ENCODE measurements at places on chromosomes 6 and 20.

- H3K36me3 ChIP-seq: no peaks in the 10 kb centered on the region
- H3K27me3 ChIP-seq: no peaks in the 10 kb centered on the region
- DNase-seq: no peak
- H3K4me1 ChIP-seq: peaks cover 39% of the 10 kb centered on the region
- no peak overlapping the region for H3K27ac ChIP-seq
Observed at GRCh38 chr6:52305411-52305810, 20.9 kb upstream of the MCM3 start.

DNA sequence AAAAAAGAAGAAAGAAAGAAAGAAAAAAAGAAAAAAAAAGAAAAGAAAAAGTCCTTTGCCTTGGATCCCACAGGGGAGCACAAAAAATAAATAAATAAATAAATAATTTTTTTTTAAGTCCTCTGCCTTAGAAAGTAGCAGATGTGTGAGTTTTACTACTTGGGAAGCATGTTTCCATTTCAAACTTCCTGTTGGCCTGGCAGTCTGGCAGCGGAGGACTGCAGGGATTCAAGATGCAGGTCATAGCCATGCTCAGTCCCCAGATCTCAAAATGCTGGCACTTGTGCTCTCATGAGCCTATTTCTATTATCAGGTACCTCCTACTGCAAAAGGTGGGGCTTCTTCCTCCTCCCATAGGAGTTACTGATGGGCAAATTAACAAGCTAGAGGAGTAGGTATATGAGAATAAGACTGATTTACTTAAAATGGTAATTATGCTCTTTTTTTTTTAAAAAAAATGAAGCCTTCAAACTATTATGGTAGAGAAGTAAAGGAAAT lies 54.2 kb upstream of the MAP7 start:
- no peak overlapping the region for H3K27ac ChIP-seq
- no peaks in the 10 kb centered on the region for H3K27me3 ChIP-seq
- DNase-seq: peak; percentile 19
- peaks cover 23% of the 10 kb centered on the region for H3K36me3 ChIP-seq
- peaks cover 23% of the 10 kb centered on the region for H3K4me1 ChIP-seq
- H3K4me3 ChIP-seq: no peak overlapping the region

DNA sequence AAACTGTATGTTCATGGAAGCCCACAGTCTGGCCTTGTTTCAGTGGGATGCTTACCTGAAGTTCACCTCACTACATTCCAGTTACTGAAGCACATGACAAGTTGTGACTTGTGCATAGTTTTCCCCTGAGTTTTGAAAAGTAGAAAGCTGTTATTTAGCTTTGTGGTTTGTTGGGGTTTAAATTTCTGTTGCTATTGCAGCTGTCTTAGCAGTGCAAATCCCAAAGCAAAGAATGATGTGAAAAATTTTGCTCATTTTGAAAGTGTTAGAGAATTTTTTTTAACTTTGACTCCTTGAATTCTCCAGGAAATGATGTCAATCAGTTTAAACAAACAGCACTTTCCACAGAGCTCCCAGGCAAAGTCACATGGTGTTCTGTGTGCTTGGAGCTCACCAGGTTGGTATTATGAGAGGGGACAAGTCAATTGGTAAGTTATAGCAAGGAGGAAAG lies 268.4 kb downstream of the ADGRG6 start:
- no peak overlapping the region for H3K27ac ChIP-seq
- H3K4me3 ChIP-seq: no peak overlapping the region
- no peak for DNase-seq
- H3K36me3 ChIP-seq: no peaks in the 10 kb centered on the region

DNA sequence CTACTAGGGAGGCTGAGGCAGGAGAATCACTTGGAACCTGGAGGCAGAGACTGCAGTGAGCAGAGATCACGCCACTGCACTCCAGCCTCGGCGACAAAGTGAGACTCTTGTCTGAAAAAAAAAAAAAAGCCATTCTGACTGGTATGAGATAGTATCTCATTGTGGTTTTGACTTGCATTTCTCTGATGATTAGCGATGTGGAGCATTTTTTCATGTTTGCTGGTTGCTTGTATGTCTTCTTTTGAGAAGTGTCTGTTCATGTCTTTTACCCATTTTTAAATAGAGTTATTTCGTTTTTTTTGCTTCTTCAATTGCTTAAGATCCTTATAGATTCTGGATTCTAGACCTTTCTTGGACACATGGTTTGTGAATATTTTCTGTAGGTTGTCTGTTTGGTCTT lies 103.5 kb upstream of the SIM1 start:
- H3K36me3 ChIP-seq: no peaks in the 10 kb centered on the region
- H3K27ac ChIP-seq: no peak overlapping the region
- no peak overlapping the region for H3K4me3 ChIP-seq
- no peak for DNase-seq
- no peaks in the 10 kb centered on the region for H3K27me3 ChIP-seq
- no peaks in the 10 kb centered on the region for H3K4me1 ChIP-seq

DNA sequence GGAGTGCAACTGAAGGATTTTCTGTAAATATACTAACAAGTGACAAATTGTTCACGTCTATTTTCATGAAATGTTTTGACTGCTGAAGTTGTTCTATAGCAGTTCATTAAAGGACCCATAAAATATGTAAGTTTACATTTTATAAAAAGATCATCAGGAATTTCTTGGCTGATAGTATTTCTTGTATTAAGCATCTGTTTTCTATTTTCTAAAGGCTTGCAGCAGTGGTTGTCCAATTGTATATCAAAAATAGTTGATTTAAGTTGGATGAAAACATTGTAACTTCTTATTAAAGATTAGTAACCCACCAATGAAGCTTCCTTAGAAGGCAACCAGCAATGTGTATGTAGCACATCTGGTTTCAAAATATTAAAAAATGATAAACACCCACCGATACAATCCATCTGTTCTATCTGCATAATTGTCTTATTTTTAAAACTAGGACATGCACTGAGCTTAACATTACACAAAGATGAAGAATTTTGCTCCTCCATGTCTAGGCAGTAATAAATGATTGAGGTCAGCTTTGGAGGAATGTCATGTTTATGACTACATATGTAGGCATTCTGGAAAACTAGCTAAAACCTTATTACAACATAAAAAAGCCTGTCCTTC lies 301.3 kb upstream of the TCF21 start:
- no peaks in the 10 kb centered on the region for H3K27me3 ChIP-seq
- no peak overlapping the region for H3K27ac ChIP-seq
- H3K4me3 ChIP-seq: no peak overlapping the region
- no peak for DNase-seq
- no peaks in the 10 kb centered on the region for H3K4me1 ChIP-seq
